ENCODE measurements at places on chromosomes 11 and 22.

- no peak for DNase-seq
Measured at GRCh38 chr11:61609980-61610366, 29.1 kb upstream of the SYT7 start.

GRCh38 chr11:3942956-3943497, 87.6 kb downstream of the STIM1 start:
- no peak for DNase-seq

DNA sequence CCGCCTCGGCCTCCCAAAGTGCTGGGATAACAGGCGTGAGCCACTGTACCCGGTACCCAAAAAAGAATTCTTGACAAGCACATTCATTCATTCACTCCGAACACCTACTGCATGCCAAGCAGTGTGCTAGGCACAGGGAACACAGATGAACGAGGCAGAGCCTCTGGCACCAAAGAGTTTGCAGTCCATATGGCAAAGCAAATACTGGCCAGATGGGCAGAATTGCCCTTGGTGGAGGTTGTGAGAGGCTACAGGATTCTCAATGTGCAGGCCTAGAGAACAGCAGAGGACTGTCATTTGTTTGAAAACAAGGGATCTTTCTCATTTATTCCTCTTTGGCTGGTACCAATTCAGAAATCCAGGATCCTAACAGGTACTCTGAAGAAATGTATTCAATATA, 27.5 kb upstream of the MTCH2 start:
- DNase-seq: no peak

DNA sequence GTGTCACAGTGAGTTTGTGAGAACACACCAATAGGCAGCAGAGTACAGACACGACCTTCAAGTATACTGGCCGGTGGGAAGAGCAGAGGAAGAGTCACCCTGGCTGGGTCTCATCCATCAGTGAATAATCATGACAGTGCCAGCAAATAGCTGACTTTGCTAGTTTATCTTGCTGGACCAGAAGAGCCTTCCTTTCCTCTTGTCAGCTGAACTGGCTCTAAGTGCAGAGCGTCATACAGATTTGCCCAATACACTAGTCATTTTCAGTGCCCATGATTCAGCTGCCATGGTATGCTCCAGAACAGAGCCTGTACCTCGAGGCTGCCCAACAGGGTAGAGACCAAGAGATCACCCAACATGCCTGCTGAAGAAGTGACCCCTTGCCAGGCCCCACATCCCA, 82.9 kb upstream of the TBCEL start:
- no peak for DNase-seq

GRCh38 chr22:37896181-37896592, 9.9 kb upstream of the MICALL1 start:
- DNase-seq: peak; percentile 17

- DNase-seq: no peak
Measured at GRCh38 chr11:132127900-132128288, 757.5 kb downstream of the NTM start.

DNA sequence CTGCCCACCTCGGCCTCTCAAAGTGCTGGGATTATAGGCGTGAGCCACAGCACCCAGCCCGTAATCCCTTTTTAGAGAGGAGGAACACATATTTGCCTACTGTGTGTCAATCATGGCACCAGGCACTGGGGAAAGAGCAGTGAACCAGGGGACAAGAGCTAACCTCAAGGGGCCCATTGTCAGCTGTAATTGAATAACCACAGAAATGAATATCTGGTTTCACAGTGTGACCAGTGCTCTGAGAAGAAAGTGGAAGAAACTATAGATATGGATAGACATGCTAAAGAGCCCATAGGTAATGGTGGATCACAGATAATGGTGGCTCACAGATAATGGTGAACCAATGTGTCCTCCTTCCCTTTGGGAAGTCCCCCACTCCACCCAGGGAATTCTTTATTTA, 8.6 kb upstream of the KCTD14 start:
- no peak for DNase-seq

DNA sequence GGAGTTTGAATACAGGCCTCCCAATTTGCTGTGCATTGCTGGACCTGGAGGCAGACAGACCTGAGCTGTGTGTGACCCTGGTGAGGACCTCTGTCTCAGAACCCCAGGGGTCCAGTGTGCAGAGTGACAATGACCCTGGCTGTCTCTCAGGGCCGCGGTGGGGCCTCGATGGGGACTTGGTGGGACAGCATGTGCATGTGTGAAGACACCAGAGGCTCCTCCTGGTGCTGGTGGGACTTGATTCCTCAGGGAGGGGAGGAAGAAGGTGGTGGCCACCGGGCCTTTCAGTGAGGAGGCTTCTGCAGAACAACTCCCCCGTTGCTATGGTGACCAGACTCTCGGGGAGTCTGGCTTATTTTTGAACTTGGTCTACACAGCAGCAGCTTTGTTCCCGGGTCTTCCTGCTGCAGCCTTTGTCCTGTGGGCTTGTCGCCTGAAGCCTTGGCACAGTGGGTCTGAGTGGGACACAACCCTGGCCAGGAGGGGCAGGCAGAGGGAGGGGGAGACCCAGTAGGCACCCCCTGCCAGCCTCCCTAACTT, 35.3 kb downstream of the MCM5 start:
- no peak for DNase-seq

GRCh38 chr22:48389916-48390315, 1437.8 kb downstream of the BRD1 start:
- no peak for DNase-seq

- no peak for DNase-seq
Measured at GRCh38 chr11:46353698-46354097, 6.4 kb downstream of the DGKZ start.

DNA sequence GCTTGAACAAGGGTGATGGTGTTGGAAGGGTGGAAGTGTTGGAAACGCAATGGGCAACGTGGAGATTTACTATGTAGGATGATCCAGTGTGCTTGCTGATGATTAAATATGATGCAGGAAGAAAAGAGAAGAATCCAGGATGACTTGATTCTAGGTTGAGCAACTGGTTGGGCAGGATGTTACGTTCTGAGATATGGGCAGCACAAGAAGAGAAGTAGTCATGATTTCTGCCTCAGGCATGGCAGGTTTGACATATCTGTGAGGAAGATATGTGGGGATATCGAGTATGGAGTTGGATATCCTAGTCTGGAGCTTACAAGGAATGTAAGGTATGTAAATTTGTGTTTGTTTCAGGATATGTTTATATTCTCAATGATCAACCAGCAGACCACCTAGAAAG, 1.9 kb downstream of the OR52K1 start:
- no peak for DNase-seq

DNA sequence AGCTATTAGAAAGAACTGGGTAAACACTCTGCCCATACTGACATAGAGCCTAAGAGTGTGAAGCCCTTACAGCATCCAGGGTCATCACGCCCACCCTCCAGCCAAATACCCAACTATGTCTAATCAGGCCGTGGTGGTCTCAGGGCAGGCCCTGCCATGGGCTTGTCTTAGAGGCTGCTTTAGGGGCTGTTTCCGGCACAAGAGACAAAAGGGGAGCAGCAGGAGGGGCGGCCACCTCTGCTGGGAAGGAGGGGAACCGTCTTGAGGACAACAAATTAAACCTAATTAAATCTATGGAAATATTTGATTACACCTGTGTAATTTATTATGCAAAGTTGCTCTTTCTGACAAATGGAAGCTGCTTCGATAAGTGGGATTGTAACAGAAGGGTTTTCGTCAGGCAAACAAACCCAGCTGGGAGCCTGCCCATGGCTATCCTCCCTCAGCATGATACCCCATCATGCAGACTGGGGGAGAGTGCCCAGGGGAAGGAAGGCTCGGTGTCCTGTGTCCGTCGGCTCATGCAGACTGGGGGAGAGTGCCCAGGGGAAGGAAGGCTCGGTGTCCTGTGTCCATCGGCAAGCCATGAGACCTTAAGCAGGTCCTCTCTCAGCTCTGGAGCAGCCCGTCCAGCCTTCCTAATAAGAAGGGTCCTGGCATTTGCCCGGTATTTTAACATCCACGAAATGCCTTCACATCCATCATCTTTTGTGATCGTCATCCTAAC, 163.6 kb upstream of the B3GAT1 start:
- DNase-seq: no peak

- no peak for DNase-seq
Measured at GRCh38 chr11:29676993-29677392, 339.8 kb downstream of the KCNA4 start.

GRCh38 chr22:37917874-37918548, 11.9 kb downstream of the MICALL1 start:
- no peak for DNase-seq

GRCh38 chr11:15897211-15897960, 459.0 kb downstream of the SOX6 start:
- no peak for DNase-seq
